ENCODE measurements at places on chromosomes 5 and 9.

DNA sequence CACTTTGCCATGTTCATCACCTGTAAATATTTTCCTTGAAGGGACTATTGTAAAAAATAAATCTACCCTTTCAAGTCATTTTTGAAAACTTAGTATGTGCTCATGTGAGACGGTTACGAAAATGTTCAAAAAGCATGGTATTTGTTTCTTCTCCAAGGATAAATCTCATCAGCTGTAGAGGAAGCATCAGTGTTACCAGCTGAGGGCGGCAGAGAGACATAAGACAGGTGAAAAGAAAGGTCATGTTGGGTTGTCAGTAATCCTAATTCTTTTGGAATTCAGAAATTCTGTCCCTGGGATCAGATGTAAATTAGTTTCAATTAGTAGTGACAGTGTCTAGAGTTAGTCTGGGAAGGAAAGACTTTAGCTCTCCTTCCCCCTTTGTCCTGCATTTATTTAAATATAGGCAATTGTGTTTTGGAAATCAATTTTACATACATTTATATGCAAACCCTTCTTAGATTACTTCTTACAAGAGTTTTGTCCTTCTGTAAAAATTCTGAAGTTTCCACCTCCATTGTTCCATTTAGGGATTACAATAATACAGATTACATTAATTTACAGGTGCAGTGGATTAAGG, 791.9 kb upstream of the CDH6 start:
- peak; percentile 2 for DNase-seq

DNA sequence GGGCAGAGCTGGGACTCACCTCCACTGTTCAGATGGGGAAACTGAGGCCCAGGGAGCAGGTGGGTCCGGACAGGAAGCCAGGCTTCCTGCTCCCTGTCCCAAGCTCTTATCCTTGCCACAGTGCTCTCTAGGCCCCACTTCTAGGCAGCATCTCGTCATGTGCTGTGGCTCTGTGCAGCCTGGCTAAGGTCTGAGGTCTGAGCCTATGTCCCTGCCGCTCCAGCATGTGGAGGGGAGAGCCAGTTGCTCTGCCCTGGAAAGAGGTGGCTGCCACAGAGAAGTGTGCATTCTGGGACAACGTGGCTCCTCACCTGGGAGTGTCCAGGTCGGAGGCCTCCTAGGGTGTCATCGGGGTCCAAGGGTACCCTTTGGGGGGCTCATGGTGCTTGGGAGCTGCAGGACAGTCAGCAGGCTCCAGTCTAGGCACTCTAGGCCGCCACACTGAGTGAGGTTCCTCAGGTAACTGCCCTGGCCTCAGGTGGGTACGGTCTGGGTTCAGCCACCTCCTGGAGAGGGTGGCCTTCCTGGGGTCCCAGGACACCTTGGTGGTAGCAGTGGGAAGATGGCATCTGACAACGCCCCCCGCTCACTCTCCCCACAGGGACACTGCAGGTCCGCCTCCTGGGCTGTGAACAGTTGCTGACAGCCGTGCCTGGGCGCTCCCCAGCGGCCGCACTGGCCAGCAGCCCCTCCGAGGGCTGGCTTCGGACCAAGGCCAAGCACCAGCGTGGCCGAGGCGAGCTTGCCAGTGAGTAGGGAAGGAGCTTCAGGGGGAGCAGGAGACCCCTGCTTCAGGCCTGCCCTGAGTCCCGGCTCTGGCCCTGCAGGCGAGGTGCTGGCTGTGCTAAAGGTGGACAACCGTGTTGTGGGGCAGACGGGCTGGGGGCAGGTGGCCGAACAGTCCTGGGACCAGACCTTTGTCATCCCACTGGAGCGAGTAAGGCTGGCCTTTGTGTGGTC, 10.4 kb downstream of the PKN3 start:
- DNase-seq: no peak

DNA sequence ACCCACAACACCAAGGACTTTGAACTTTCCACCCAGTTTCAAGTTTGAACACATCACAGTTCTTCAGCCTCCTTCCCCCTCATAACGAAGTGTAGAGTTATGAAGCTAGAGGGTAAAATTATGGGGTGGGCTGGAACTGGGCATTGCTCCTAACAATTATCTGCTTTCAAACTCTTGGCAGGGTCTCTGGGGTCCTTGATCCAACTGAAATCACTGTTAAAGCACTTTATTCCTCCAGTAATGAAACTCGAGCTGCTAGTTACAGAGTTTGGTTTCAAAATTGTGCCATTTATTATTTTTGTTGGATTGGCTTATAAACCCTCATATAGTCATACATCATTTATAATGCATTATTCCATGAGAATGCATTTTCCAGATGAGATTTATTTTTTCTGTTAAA, 158.5 kb downstream of the RGS3 start:
- DNase-seq: no peak

GRCh38 chr5:135119481-135119880, 85.5 kb upstream of the PITX1 start:
- no peak for DNase-seq

GRCh38 chr5:149707097-149707496, 23.0 kb upstream of the PPARGC1B start:
- DNase-seq: no peak

DNA sequence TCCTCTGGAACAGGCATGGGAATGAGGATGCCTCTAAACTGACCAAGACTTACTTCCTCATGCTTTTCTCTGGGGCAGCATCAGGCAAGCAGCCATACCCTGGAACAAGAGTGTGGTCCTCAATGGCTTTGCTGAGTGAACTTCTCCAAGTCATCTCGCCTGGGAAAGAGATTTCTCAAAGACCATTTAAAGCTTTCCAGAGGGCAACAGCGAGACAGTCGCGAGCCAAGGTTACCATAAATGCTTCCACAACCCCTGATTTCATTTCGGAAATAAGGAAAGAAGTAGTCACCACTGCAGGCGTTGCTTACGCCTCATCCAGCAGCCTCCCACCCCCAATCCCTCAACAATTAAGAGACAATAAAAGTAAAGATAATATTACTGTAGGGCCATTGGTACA, 1.1 kb upstream of the SNCAIP start:
- DNase-seq: no peak

DNA sequence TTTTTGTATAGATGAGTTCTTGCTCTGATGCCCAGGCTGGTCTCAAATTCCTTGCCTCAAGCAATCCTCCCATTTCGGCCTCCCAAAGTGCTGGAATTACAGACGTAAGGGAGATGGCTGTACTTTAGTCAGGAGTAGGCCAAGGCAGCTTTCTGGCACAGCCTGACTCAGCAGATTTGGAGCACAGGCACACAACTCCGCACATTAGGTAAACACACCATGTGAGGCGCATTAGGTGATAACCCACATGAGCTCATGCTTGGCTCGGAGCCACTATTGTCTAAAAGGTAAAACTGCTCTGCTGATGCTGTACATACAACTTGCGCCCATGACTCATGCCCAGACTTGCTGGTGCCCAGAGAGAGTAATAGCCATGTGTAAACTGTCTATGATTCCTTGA, 1157.9 kb downstream of the TAF11L14 start:
- no peak for DNase-seq

DNA sequence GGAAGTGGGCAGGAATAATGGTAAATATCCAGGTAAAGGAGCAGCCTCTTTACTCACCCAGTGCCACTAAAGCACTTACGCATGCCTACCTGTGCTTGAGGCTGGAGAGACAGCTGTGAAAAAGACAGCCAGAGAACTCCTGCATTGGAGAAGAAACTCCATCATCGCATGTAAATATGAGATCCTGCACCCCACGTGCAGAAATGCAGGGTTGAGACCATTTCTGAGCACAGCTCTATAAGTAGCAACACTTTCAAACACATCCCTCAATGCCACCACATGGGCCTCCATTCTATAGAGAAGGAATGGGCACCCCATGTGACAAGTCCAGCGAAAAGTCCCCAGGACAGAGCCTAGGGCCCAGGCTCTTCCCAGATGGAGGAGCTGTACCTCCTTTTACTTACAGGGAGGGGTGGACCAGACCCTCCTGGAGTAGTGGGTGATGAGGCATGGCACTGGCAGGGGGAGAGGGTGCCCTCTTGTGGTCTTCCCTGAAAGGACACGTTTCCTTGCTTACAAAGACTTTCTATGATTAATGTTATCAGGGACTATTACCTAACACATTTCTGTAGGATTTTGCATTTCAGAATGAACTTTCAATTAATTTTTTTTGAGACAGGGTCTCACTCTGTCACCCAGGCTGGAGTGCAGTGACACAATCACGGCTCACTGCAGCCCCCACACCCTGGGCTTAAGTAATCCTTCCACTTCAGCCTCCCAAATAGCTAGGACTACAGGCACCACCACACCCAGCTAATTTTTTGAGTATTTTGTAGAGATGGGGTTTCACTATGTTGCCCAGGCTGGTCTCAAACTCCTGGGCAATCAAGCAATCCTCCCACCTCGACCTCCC, 55.3 kb upstream of the IL17B start:
- peak; percentile 64 for DNase-seq

- no peak for DNase-seq
Observed at GRCh38 chr5:163659568-163659902, 154.1 kb downstream of the MAT2B start.

- no peak for DNase-seq
Observed at GRCh38 chr9:99210572-99210971, 11.2 kb downstream of the ALG2 start.

DNA sequence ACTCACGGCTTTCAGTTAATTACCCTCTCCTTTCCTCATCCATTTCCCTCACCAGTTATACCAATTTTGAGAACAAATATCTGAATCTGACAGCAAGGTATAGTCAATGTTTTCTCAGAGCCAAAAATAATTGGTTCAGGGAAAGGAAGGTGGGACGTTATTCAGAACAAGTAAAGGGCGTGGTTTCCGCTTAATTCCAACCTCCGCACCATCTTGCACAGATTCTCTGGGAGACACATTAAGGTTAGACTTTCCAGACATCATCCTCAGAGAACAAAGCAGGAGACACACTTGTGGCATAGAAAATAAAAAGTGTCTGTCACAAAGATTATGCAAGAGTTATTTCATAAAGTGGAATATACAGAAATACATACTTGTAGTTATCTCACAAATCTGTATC, 441.2 kb downstream of the IRX1 start:
- DNase-seq: no peak

- DNase-seq: no peak
Observed at GRCh38 chr5:91125916-91126315, 257.2 kb downstream of the ARRDC3 start.

GRCh38 chr5:136560126-136560525, 194.8 kb upstream of the TRPC7 start:
- no peak for DNase-seq

- DNase-seq: no peak
Observed at GRCh38 chr5:94640176-94640575, 21.7 kb downstream of the SLF1 start.

DNA sequence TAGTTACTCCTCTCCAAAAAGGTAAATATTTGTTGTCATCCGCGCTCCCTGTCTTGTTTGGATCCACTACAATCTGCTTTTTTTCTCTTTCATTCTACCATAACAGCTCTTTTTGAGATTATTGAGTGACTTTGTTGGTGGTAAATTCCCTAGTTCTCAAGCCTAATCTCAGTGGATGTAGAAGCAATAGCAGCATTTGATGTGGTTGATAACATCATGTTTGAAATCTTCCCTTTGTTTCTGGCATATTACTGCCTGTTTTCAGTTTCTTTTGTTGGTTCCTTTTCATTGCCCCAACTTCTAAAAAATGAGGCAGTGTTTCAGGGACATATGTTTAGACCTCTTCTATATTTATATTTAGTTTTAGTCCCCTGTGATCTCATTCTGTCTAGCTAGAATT, 8.9 kb downstream of the CDC42SE2 start:
- DNase-seq: no peak

- peak; percentile 45 for DNase-seq
Observed at GRCh38 chr5:159965031-159965837, 43.7 kb upstream of the TTC1 start.

DNA sequence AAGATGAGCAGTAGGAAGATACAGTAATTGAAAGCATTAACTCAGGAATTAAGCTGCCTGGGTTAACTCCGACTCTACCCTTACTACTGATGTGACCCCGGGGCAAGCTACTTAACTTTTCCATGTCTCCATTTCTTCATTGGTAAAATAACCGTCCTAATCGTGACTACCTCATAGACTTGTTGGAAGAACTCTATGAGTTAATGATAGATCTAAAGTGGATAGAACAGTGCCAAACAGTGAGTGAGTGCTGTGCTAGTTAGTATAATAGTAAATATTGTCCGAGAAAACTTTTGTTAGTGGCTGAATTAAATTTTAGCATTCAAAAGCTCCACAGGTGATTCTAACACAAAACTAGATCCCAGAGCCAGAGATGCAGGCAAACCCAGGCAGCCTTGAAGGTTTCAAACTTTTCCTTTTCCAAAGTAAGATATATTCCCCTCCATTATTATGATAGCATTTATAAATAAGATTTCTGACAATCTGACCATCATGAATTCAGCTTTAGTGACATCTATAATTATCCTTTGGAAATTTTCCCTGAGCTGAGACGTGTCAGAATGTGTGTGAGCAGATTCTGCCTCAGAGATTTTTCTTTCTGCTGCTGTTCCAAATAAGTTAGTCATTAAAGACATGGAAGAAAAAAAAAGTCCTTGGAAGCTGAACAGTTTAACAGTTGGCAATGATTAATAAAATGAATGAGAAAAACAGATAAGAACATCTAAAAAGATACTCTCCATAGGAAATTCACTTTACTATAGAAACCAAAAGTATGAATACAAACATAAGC, 369.5 kb downstream of the PRELID2 start:
- no peak for DNase-seq

GRCh38 chr9:37273595-37273994, 148.9 kb upstream of the GRHPR start:
- no peak for DNase-seq

- DNase-seq: no peak
Observed at GRCh38 chr5:87836696-87837095, 424.0 kb upstream of the CCNH start.

DNA sequence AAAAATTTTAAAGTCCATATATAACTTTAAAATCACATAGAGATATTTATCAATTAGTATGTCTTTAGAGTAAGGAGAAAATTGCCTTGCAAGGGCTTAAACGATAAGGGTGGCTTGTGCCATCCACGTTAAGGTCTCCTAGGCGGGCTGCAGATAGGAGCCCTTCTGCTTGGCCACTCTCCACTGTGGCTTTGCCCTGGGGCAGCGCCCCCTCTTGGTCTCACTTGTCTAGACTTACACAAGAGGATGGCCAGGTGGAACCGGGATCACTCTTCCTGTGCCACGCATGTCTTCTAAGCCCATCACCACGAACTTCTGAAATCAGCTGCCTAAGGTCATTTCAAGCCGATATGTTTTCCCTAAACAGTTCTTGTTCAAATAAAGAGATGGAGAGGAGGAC, 2.9 kb downstream of the FPGS start:
- DNase-seq: peak; percentile 58
